ENCODE measurements at places on chromosomes 1 and 21.

DNA sequence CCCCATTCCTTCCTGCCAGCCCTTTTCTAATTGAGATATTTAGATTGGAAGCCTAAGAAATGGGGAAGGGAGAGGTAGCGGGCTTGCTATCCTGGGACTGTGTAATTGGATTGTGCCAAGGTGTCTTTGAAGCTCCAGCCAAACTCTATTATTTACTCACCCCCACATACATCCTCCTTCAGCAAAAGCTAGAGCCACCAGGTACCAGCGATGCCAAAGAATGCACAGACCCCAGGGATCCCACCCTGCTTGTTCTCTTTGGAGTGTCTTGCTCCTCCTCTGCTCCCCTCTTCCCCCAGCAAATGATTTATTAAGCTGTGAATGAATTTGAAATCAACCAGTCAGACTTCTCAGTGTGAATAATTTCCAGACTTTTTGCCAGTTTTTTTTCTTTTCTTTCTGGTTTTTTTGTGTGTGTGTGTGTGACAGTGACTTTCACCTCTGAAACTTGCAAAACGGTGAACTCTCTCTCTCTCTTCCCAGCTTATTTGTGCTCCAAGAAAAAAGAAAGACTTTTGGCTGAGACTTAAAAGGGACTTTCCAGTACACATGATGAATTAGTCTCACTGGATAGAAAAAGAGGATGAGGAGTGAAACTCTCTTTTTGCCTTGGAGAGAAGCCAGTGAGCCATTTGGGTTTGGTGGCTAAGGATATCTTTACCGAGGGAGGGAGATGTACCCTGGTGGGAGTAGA, 1.8 kb downstream of the VASH2 start:
- DNase-seq, result no peak

DNA sequence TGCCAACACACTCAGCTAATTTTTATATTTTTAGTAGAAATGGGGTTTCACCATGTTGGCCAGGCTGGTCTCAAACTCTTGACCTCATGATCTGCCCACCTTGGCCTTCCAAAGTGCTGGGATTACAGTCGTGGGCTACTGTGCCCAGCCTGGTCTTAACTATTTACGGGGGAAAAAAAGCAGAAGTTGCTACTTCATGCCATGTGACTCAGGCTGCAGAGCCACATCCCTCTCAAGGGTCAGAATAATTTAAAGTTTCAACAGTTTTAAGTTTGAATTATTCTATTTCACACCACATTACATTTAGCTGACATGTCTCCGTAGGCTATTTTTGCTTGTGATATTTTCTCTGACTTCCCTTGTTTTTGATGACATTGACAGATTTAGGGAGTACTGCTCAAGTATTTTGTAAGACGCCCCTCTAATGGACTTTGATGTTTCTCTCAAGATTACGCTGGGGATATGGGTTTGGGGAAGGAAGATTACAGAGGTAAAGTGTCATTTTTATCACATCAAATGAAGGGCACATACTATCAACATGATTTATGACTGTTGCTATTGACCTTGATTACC, 14.6 kb upstream of the AGBL4 start:
- no peak for DNase-seq

GRCh38 chr1:219555806-219556205, 57.1 kb downstream of the ZC3H11B start:
- no peak for DNase-seq

DNA sequence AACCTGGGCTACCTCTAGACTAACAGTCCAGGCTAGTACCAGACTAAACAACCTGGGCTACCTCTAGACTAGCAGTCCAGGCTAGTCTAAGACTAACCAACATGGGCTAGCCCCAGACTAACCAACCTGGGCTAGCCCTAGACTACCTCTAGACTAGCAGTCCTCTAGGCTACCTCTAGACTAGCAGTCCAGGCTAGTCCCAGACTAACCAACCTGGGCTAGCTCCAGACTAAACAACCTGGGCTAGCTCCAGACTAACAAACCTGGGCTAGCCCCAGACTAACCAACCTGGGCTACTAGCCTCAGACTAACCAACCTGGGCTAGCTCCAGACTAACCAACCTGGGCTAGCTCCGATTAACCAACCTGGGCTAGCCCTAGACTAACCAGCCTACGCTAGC, 2.0 kb downstream of the TFF2 start:
- no peak for DNase-seq

- DNase-seq, result peak; percentile 19
Measured at GRCh38 chr1:20058531-20058930, 11.5 kb upstream of the PLA2G5 start.

Data from stimulated activated CD4-positive, alpha-beta T cell treated with anti-CD3 and anti-CD28 coated beads, Interleukin-2, amount 100 ng/mL, for 48 hours (primary cell).